ENCODE measurements at places on chromosomes 6 and 20.

GRCh38 chr6:18101873-18102272 lies 20.6 kb downstream of the NHLRC1 start:
- no peak for DNase-seq

DNA sequence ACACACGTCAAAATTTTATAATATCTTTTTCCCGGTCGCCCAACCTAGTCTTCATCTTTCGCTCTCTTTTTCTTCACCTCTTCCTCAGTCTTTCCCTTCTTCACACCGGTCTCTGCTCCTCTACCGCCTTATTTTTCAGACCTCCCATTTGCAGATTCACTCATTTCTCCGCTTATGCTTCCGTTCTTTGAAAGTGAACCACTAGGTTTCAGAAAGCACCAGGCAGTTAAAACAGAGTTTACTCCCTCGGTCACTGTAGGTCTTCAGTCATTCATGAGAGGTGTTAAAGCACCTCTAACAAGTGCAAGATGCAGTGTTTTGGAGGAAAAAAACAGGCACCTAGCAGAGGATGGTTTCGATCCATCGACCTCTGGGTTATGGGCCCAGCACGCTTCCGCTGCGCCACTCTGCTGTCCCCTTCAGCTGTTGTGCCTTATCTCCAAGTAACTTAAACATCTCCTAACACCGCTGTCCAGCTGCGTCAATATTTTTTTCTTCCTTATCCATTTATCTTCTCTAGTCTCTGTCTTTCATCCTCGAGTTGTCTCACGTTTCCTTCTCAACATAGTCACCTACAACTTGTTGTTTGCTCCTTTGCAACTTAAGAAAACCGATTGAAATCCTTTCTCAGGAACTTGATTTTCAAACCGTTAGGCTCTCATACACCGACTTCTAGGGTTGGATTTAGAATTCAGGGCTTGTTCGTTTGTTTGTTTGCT lies 119.7 kb upstream of the ZNF184 start:
- DNase-seq = no peak

- DNase-seq = no peak
Measured at GRCh38 chr6:153595903-153596302, 443.1 kb upstream of the OPRM1 start.

GRCh38 chr20:31836853-31837608 lies 8.4 kb downstream of the FOXS1 start:
- DNase-seq = peak; percentile 68

DNA sequence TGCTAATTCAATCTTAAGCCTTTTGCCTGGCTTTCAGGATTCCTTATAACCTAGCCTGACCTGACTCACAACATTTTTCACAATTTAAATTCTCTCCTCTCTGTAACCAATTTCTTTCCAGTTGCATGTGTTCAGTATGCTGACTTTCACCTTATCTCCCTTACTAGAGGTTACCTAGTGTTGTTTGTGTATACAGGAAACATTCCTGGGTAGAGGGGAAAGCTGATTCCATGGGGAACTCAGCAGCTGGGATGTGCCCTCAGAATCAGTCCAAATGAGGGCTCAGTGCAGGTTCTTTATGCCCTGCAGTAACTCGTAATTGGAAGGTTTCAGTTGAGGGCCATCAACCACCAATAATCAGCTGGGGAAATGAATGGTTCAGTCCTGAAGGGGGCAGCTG lies 18.5 kb downstream of the PKIB start:
- DNase-seq = no peak

- DNase-seq = no peak
Measured at GRCh38 chr6:90136176-90136575, 160.5 kb downstream of the BACH2 start.
